ENCODE measurements at places on chromosomes 2 and 18.
A peak's percentile ranks its signal among the peaks of the same experiment; 100 is the strongest.

DNA sequence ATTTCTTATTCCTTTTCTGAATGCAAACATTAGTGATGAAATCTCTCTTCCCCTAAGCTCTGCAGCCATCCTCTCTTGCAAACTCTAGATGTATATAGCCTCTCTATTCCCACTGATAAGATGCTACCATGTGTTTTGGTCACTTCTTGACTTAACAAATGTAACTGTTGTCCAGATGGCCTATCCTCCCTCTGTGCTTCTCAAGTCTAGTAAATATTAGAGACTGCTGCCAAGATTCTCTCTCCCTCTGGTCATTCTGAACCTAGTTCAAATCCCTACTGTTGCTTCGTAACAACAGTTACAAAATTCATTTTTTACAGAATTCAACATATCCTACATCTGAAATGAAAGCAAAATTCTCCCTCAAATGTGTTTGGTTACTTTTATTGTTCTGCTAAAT, 156.6 kb downstream of the TXNL1 start:
- no peak for DNase-seq

- DNase-seq: no peak
These were observed 11.5 kb upstream of the IL1A start for GRCh38 chr2:112795774-112796173.

- no peak for DNase-seq
These were observed 639.2 kb upstream of the CDH2 start for GRCh38 chr18:28816155-28816554.

DNA sequence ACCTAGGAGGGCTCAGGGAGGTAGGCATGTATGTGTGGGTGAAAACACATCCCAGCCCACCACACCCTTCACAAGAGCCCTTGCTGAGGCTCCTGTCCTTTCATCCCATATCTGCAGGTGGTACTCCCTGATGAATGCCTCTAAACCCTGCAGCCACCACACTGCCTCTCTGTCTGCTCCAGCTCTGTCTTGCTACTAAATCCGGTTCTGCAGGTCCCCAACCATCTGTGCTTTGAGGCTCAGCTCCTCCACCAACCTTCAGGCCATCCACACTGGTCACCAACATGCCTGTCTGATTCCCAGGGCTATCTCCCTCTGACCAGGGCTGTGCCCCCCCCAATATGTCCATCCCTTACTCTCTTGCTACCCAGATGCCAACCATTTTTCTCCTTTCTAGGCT, 92.7 kb downstream of the BIN1 start:
- DNase-seq: no peak

DNA sequence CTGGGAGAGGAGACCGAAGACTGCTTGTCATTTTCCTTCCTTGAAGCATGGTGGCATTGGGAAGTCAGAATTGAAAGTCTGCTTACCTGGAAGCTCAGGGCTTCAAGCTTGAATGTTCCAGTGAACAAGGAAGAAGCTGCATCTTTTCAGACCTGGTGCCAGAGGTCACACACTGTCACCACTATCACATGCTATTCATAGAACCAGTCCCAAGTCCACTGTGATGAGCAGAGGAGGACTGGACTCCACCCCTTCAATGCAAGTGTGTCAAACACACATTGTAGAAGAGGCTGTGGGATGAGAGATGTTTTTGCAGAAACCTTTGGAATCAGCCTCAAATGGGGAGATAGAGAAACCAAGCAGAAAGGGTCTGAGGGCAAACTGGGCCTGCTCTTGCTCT, 81.4 kb downstream of the LYPD1 start:
- DNase-seq: peak; percentile 7

DNA sequence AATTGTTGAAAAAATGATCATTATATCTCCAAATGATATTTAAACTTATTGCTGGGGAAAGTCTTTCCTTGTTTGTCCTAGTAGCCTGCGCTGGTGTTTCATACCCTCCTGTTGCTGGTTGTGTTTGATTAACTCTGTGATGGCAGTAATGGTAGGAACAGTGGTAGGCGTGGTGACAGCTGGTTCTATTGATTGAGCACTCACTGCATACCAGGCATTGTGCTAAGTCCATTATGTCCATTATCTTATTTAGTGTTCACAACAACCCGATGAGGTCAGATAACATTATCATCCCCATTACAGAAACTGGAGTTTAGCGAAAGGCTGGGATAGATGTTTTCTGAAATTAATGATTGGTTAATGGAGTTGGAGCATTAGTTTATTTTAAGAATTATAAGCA, 77.8 kb upstream of the STON1 start:
- no peak for DNase-seq

- DNase-seq: no peak
These were observed 64.2 kb downstream of the TRIP12 start for GRCh38 chr2:229857634-229858033.

GRCh38 chr2:31219131-31219969, 2.0 kb upstream of the CAPN14 start:
- DNase-seq: peak; percentile 16

GRCh38 chr2:123040506-123040905, 984.6 kb upstream of the CNTNAP5 start:
- DNase-seq: no peak

DNA sequence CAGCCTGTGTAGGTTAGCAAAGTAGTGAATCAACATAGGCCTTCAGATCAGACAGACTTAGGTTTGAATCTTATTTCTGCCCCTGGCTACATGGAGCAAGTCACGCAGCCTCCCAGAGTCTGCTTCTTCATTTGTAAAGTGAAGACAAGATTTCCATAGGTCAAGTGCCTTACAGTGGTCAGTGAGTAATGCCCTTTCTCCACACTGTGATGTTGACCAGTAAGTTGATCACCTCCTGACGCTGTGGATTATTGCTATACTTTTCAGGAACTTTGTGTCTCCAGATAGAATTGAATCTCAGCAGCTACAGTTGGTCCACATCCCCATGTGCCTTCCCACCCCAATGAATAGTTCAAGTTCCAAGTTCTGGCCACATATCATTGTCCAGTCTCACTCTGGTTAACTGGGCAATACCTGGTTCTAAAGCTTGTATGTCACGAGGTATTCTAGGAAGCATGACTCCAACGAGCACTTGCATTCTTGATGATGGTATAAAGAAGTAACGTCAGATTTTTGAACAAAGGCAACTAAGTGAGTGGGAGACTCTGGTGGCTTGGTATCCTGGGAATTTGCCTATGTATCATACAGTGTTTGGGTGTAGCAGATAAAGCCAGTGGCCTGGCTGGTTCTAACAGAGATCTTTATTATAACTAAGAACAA, 2.1 kb upstream of the CLIP4 start:
- DNase-seq: no peak

DNA sequence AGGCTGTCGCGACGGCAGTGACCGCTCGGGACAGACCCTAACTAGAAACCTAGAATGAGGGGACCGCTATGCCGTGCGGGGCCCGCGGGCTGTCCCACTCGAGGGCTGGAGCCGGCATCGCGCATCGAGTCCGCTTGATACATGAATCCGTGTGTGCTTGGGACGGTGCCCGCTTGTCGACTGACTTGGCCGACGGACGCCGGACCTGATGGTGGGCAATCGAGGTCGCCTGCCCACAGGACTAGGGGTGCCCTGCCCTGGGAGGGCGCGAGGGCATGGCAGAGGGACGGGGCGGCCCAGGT, 749 bp upstream of the PTMA start:
- DNase-seq: no peak

DNA sequence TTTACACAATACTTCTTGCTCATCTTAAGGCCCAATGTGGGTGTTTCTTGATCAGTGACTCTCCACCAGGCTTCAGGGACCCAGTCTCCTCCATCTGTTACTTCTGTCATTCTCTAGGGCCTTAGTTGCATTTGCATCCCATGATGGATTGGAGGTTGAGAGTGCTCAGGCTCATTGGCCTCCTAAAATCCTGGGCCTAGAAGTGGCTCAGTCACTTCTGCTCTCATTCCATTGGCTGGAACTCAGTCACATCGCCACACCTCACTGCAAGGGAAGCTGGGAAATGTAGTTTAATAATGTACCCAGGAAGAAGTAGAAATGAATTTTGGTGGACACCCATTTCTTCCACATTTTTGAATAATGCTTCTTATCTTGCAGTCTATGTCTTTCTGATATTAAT, 223.5 kb downstream of the HRH4 start:
- DNase-seq: no peak

- no peak for DNase-seq
These were observed 38.9 kb downstream of the ZNF516 start for GRCh38 chr18:76456018-76456750.

- no peak for DNase-seq
These were observed 175.7 kb downstream of the FAM210A start for GRCh38 chr18:13550418-13551304.

- no peak for DNase-seq
These were observed 18.2 kb downstream of the NFATC1 start for GRCh38 chr18:79413901-79414300.

DNA sequence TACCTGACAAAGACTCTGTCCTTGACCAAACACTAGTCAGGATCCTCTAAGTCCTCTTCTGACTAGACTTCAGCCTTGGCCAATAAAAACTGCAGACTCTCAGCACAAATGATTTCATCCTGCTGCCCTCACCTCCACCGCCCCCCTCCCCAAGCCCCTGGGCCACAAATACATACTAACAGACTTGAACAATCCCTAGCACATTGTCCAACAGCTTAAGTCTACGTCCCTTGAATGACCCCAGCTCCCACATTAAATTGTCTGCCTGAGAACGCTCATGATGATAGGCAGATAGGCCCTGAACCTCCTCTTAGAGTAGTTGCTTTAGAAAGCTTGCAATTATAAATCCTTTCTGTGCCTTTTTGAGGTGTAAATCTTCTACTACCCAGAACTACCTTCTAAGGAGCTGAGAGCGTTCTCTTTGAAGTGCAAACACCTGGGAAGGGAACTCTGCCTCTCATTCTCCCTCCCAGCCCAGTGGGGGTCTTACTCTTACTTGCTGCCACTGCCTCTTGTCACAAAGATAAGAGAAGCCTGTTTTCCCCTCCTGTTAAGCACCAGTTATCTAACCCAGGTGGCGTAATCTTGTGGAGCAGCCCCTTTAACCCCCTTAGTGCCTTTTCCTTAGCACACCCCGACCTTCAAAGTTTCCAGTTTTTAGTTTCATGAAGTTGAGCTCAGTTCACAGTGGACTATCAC, 1225.6 kb downstream of the LRP1B start:
- no peak for DNase-seq

Data from left colon (tissue), 2 donors.